H54 (cell line): ENCODE measurements at places on chromosomes 11 and 22.

DNA sequence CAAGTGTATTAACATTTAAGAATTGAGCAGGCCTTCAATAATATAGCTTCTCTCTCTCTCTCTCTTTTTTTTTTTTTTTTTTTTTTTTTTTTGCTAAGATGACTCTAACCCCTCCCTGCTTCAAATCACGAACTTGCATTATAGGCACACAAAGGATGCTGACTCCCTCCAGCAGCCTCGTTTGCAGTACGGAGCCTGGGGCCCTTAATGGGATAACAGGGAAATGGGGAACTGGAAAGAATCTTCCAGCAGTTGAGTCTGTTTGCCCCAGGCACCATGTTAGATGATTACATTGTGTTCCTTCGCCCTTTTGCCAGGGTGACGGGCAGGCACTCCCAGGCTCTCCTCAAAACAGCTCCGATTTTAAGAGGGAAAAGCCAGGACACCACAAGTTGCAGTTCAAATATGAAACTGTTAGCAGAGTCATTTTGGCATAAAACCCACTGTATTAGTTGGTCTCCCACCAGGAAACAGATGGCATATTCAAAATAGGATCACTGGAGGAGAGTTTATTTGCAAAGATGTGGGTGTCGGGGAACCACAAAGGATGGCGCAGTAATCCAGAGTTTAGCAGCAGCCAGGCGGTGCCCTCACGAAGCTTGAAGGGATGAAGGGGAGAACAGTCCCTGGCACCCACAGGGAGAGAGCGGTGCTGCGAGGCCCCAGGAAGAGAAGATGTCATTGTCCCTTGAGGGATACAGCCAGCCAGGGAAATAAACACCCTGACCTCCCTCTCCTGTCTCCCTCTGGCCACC is 26.5 kb upstream of the TREH start:
- DNase-seq = no peak

DNA sequence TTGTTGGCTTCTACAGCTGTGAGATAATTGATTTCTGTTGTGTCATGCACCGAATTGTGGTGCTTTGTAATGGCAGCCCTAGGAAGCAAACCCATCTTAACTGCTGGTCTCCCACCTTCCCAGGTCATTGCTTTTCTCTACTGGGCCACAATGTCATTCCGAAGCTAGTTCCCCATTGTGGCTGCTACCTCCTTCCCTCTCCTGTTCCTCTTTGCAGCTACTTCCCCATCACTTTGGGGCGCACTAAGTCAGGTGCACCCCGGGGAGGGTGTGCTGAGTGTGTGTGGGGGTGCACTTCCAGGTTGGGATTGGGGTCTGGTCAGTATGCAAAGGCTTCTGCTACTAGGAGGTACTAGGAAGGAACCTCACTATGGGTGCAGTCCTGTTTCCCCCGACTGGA is 109.3 kb downstream of the ST3GAL4 start:
- DNase-seq = no peak

GRCh38 chr22:29112121-29112520 is 39.3 kb downstream of the KREMEN1 start:
- no peak for DNase-seq

- no peak for DNase-seq
These were observed 140.7 kb upstream of the CTSC start for GRCh38 chr11:88478136-88478815.

DNA sequence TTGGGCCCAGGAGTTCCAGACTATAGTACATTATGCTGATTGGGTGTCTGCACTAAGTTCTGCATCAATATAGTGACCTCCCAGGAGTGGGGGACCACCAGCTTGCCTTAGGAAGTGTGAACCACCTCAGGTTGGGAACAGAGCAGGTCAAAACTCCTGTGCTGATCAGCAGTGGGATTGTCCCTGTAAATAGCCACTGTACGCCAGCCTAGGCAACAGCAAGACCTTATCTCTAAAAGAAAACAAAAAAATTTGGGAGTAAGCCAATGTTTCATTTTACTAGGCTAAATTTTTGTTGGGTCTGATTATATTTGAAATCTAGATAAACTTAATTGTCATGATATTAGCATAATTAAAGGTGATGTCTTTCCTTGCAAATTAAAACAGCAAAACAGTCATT is 3.4 kb downstream of the DEPDC5 start:
- no peak for DNase-seq

- DNase-seq = no peak
These were observed 105.8 kb downstream of the GAB2 start for GRCh38 chr11:78311702-78312371.

DNA sequence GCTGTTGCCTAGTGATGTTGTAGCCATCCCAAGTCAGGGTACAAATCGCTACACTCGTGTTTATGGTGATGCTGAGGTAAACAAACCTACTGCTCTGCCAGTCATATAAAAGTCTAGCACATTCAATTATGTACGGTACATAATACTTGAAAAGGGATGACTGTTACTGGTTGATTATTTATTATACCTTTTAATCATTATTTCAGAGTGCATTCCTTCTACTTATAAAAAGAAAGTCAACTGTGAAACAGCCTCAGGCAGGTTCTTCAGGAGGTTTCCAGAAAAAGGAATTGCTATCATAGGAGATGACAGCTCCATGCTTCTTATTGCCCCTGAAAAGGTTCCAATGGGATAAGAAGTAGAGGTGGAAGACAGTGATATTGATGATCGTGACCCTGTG is 652.5 kb upstream of the KIRREL3 start:
- DNase-seq = no peak

DNA sequence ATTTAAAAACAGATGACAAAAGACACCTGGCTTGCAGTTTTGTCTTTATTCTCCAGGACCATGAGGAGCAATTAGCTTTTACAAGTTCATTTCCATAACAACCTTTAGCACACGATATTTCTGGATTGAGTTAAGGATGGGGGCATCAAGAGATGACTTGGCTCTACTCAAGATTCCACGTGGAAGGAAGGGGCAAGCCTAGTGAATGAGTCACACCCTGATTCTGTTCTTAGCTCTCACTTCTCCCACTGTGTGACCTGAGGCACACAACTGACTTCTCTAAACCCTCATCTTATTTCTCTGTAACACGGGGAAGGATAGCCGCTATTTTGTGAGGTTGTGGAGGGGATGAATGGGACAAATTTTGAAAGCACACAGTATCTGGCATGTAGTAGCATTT is 185.5 kb downstream of the KIRREL3 start:
- DNase-seq = no peak

- DNase-seq = no peak
These were observed 60.9 kb upstream of the USP47 start for GRCh38 chr11:11780858-11781257.

- DNase-seq = no peak
These were observed 313.5 kb downstream of the BRD1 start for GRCh38 chr22:49514211-49514610.

DNA sequence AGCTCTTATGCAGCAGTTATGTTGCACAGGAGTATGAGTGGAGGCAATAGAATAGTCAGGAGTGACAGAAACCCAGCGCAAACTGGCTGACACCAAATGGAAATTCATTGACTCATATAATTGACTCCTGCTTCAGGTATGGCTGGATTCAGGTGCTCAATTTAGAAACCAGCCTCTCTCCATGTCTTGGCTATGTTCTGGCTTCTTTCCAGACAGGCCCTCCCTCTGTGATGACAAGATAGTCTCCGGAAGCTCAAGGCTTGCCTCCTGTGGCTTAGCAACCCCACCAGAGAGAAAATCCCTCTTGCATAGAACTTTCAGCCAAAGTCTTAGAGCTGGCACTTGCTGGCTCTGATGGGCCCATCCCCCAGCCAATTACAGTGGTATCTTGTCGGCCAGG is 28.1 kb upstream of the MN1 start:
- no peak for DNase-seq

DNA sequence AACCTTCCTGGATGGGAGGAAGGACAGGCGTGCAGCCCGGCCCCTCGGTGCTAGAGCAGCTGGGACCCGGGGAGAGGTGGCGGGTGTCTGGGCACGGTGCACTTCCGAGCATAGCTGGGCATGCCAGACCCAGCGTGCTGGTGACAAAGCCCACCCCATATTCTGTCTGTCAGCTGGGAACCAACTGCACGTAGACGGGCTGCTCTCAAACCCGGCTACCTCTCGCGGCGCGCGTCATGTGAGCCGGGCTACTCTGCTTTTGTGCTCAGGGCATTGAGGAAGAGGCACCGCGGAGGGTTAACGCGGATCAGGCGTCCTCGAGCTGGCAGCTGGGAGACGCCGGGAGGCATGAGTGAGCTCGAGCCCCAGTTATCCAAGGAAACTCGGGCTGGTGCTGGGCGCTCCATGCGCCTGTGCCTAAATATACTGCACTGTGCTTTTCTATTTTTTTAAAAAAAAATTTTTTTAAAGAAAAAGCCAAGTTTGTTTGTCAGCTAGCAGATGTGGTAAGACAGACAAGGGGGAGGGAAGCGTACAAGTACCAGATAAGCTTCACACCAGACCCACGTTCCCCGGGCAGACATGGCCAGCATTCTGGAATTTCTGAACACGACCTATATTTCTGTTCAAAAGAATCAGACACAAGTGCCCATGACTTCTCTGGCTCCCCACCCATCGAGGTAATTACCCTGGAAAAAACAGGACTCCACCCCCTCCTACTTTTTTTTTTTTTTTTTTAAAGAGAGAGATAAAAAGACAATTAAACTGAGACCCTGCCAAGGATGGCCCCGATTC is 425.6 kb downstream of the SHANK2 start:
- DNase-seq = no peak

DNA sequence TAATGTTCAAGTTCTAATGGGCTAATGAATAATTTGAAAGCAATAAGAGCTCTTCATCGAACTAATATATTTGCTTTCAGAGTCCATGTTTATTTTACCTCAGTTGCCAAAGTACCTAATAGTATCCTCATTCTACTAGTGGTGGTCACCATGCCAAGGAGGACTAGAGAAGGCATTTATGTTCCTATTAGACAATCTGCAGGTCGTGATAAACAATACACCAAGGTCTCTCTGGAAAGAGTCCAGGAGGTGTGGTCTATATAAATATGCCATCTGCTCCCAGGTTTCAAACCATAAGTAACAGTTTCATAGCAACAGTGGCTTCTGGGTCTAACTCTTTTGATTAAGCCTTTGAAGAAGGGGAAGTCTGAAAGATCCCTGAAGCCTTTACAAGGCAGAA is 42.9 kb downstream of the ARFGAP3 start:
- no peak for DNase-seq

GRCh38 chr11:15944460-15944859 is 411.9 kb downstream of the SOX6 start:
- no peak for DNase-seq

DNA sequence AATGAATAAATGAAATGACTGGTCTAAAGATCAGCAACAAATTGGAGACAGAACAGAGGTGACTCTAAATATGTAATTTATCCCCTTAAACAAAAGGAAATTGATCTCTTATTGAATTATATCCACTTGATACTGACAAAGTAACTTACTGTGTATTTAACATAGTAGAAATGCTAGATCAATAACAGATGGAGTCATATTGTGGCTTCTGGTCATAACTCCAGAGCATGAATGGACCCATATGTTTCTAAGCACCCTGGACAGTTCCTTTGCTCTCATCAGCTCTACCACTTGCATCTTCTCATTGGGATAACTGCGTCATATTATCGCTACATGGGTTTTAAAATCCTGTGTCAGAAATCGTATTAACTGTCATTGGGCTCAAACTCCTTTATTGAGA is 222.3 kb downstream of the ETS1 start:
- DNase-seq = no peak

DNA sequence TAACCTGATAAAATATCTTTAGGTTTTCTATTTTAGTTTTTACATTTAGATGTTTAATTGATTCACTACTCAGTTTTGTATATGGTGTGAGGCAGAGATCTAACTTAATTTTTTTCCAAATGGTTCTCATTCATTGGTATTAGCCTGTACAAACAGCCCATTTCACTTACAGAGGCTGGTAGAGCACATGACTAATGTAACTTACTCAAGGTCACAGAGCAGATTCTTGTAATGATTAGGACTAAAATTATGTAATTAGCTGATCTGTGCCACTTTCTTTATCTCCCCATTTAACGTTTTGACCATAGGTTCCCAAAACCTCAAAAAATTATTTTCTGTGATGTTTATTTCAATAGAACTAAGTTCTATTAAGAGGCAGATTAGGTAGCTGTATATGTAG is 16.5 kb upstream of the TNRC6B start:
- no peak for DNase-seq

- no peak for DNase-seq
These were observed 27.9 kb downstream of the PIWIL4 start for GRCh38 chr11:94595076-94595475.

DNA sequence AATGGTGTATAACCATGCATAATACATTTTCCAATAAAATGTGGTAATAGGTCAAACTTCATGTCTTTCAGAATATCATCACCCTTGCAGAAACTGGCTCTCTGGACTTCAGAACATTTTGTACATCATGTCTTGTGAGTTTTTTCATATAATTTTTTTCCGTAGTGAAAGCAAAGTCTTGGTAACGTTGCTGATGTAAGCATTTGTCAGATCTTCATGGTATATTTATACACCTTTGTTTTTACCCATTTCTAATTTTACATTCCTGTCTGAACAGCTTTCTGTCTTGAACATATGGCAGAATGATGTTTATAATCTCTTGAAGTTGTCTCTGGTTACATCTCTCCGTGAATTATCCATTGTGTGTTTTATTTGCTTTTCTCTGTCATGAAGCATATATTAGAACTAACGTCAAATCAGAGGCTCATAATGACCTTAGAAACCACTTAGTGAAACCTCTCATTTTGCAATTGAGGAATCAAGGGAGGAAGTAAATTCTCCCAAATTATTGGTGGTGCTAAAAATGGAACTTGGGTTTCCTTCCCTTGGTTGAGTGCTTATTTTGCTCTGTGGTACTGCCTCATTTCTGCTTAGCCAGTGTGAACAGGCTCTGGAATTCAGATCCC is 37.4 kb downstream of the CSRP3 start:
- DNase-seq = no peak

DNA sequence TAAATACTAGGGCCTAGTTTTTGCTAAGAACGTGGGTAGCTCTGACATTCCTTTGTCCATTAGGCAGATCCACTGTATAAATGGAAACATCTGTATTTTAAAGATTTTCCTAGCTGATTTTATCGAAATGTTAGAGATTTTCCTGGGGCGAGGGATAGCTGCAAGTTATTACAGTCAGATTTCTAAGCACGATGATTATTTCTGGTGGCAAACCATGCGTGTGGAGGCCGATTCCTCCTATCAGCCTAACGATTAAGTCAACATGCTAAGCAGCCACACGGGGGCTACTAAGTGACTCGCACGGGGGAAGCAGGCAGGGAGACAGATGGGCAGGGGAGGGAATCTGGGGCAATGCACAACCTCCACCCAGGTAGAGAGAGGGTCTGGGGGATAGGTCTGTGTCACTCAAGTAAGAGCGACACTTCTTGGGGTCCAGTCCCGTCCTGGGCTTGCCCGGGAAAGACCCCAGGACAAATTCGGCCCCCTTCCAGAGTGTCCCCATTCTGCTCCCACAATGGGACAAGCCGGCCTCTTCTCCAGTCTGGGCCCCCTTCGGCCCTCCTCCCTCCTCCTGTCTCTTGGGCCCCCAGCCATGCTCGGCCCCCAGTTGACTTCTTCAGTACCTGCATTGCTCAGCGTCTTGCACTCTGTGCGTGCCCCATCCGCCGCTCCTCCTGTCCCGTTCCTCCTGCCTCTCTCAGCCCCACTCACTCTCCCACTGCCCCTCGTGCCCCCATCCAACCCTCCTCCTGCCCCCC is 571 bp downstream of the C11orf24 start:
- peak; percentile 72 for DNase-seq
